ENCODE measurements at places on chromosomes 11 and 22. TPM values are rescaled to one million over a fixed set of nuclear protein-coding genes. Genes with fewer than 3 reads are reported as not detected.
A peak's percentile ranks its signal among the peaks of the same experiment; 100 is the strongest.

Gene CASP4
- 12.1 TPM for total RNA-seq

Gene TSGA10IP
- not detected for total RNA-seq

Gene C22orf31
- total RNA-seq, result not detected

Gene USP2
- total RNA-seq, result 173 TPM

Gene OR52I1
- total RNA-seq, result not detected

Gene TEX54
- not detected for total RNA-seq

Gene TYMP
- 12.7 TPM for total RNA-seq

Gene ZP1
- total RNA-seq, result not detected

Gene SOX6
- total RNA-seq, result 16.9 TPM

Gene OR52I2
- not detected for total RNA-seq

Gene ZNF280B
- total RNA-seq, result 0.62 TPM

DNA sequence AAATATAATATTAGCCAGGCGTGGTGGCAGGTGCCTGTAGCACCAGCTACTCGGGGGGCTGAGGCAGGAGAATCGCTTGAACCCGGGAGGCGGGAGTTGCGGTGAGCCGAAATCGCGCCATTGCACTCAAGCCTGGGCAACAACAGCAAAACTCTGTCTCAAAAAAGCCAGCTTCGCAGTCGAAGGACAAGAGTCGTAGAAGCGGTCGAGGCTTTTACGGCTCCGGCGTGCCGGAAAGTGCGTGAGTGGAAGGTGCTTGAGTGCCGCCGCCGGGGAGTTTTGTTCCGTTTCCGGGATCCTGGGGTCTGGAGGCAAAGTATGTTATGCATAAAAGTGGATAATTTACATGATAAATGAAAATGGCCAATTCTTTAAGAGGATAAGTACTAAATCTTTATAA is 43.6 kb downstream of the SYN3 start:
- DNase-seq, result no peak

DNA sequence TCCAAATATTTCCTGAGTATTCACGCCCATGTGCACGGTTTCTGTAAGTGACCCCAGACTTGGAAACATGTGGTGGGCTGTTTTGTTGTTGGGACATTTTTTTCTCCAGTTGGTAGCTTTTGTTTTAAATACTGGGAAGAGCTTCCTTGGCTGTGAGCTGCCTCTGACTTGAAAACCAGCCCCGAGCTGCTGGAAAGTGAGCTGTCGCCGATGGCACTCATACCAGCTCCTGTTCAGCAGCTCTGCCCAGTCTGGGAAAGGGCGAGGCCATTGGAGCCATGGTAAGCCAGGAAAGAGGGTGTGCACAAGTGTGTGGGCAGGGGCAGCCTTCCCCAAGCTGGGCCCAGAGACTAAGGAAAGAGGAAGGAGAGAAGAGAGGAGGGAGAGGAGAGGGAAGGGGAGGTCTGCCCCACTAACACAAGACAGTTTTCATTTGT is 3.2 kb upstream of the FLI1 start:
- peak; percentile 38 for DNase-seq

DNA sequence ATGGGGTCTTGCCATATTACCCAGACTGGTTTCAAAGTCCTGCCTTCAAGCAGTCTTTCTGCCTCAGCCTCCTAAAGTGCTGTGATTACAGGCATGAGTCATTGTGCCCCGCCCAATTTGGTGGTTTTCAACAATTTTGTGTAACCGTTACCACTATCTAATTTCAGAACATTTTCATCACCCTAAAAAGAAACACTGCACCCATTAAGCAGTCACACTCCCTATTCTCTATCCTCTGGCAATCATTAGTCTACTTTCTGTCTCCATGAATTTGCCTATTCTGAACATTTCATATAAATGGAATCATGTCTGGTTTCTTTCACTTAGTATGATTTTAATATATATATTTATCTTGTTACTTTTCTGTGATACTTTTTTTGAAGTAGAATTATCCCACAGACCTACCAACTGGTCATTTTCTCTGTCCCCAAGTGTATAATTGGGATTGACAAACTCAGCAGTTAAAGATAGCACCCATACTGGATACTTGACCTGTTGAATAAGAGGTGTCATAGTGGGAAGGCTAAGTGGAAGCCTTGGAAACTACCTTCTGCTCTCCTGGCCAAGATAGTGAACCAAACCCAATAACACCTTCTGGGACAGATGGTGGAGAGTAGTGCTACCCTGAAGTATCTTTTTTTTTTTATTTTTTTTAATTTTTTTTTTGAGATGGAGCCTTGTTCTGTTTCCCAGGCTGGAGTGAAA is 64.8 kb downstream of the STIM1 start:
- DNase-seq, result no peak

DNA sequence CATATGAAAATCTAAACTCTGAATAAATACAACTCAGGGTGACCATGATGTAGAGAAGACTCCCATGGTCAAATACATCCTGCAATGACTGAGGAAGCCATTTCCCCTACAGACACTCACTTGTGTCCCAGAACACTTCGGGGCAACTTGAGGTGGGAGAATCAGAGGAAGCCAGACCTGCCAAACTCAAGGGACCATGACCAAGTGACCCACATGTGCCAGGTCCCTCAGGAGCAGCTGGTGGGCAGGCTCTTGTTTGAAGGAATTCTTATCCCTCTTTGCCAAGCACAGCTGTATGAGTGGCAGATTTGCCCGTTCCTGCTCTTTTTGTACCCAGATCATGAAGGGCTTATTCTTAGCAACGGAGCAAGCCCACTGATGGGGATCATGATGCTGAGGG is 17.8 kb downstream of the SPATA19 start:
- DNase-seq, result no peak

- no peak for DNase-seq
Measured at GRCh38 chr11:65503949-65504673, 5.3 kb downstream of the MALAT1 start.

DNA sequence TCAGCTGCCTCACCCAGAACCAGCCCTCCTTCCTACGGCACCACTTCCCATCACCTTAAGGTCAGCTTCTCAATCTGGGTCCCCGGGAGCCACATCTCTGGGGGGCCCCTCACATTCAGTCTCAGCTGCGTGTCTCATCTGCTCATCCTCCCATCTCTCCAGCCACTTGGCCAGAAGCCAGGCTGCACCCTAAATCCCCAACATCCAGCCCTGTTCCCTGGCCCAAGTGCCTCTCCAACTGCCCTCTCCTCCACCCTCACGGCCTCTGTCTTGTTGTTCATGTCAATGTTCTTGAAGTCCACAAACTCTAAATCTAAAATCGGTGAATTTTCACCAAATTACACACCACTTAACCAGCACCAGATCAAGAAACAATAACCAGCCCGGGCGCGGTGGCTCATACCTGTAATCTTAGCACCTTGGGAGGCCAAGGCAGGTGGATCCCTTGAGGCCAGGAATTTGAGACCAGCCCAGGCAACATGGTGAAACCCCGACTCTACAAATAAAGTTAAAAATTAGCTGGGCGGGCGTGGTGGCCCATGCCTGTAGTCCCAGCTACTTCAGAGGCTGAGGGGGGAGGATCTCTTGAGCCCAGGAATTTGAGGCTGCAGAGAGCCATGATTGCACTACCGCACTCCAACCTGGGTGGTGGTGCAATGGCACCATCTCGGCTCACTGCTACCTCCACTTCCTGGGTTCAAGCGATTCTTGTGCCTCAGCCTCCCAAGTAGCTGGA is 33.7 kb downstream of the A4GALT start:
- DNase-seq, result peak; percentile 36

- DNase-seq, result no peak
Measured at GRCh38 chr11:763549-764321, 13.6 kb downstream of the GATD1 start.

DNA sequence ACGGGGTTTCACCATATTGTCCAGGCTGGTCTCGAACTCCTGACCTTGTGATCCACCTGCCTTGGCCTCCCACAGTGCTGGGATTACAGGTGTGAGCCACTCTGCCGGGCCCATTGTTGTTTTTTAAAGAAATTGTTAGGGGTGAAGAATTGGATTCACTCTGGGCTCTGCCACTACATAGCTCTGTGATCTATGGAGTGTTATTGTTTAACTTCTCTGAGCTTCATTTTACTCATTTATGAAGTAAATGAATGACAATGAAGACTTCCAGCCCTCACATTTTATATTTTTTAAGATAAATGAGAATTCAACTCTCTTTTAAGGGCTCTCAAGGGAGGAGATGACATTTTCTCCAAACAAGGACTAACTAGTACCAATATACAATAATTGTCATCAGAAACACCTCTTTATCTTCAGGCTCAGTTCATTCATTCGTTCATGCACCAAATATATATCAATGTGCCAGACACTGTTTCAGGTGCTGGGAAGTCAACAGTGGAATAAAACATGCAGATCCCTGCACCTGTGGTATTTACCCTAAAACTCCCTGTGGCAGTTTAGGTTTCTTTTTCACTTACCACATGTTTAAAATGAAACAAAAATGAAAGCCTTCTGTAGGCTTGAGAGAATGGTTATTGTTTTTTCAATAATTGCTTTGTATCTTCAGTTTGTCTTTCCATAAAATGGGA is 23.5 kb upstream of the GRAMD1B start:
- DNase-seq, result no peak

DNA sequence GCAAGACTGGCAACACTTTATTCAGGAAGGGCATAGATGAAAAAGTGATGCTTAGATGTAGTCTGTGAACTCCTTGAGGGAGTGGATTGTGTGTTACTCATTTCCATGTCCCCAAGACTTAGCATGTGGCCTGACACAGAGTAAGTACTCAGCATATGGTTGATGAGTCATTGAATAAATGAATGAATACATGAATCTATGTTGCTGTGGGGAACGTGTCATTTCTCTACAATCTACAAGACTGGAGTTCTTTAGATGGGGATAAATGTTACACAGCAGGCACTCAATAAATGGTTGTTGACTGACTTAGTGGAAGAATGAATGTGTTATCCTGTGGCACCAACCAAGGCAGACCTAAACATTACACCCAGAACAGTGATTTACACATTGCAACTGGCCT is 17.9 kb downstream of the BPIFC start:
- no peak for DNase-seq

- no peak for DNase-seq
Measured at GRCh38 chr11:100682247-100682969, 4.7 kb upstream of the ARHGAP42 start.

- DNase-seq, result no peak
Measured at GRCh38 chr11:44725016-44725685, 1.6 kb upstream of the TSPAN18 start.

- no peak for DNase-seq
Measured at GRCh38 chr22:25410849-25411248, 153.6 kb upstream of the GRK3 start.

DNA sequence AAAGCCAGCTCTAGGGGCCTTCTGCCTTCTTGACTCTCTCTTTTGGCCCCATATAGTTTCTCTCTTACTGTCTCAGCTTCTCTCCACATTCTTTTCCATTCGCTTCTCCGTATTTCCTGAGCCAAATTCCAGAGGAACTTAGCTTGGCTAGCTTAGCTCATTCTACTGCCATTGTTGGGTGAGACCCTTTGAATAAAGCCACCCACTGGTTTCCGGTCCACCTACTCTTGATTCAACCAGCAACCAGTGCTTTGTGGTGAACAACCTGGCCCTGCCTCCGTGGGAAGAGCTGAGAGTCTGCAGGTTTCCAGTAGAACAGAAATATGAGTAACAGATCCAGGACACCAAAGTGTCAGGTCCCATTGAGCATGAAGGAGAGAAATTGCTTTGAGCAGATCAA is 81.3 kb upstream of the ARHGAP20 start:
- no peak for DNase-seq

GRCh38 chr11:94922321-94923003 is 50.9 kb downstream of the CWC15 start:
- DNase-seq, result no peak

DNA sequence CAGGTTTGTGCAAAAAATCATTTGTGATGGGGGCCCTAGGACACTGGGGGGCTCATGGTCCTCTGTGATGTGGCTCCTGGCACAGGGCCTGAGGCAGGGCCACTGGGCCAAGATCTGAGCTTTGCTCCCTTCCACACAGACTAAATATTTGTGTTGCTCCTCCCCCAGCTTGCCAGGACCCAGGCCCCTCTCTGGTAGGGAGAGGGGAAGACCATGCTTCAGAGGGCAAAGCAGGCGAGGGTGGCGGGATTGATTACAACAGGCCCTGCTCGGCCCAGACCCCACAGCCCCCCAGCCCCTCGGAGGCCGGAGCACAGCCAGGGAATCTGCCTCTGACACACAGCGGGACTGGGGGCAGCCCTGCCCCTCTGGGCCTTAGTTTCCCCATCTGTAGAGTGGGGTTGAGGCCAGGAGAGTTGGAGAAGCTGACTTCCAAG is 29.0 kb downstream of the WNT11 start:
- DNase-seq, result no peak

DNA sequence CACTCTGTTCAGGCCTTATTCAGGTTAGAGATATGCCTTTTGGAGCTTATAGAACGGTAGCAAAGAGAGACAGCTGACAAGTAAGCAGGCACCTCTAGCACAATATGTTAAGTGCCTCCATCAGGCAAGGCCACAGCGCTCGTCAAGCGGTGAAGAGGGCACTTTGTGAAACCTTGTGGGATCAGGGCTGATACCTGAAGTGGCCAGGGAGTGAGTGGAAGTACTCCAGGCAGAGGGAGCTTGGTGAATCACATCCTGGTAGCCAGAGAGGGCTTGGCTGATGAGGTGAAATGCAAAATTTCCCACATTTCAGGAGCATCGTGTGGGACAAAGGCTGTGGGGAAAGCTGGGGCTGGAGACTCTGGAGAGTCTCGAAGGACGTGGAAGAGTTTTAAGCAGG is 87.4 kb downstream of the PKNOX2 start:
- DNase-seq, result no peak

DNA sequence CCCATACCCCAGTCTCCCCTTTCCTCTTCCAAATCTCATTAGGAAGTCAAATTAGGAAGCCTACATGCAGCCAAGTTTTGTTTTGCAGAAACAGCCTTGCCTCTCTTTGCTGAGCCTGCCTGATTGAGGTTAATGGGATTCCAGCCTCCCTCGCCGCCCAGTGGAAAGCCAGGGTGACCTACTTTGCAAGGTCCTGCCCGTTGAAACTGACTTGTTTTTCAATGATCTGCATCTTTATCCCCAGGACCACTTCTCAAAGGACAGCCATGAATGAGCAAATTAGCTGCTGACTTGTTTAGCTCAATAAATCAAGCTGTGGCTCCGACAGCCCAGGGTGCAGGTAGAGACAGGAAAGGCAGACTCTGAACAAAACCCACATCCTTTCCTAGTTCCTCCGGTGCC is 110.4 kb downstream of the RRAS2 start:
- peak; percentile 37 for DNase-seq

DNA sequence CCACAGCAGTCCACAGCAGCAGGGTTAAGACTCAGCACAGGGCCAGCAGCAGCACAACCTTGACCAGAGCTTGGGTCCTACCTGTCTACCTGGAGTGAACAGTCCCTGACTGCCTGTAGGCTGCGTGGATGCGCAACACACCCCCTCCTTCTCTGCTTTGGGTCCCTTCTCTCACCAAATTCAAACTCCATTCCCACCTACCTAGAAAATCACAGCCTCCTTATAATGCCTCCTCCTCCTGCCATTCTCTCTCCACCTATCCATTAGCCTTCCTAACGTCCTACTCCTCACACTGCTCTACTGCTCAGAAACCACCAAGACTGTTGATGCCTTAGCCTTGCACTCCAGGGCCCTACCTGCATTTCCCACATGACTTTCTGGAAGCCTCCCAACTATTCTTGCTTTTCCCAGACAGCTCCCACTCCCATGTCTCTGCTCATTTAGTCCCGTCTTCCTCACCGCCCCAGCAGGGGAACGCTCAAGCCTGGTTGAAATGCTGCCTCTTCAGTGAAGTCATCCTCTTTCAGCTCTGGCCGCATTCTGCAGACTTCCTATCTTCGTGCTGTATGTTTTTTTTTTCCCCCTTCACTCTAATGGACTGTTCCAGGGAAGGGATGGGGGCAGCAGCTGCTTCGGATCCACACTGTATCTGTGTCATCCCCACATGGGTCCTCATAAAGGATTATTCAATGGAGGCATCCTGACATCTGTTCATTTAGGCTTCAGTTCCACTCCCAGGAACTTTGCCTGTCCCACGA is 3.3 kb downstream of the IL18BP start:
- DNase-seq, result no peak

All from left ventricle myocardium superior (tissue), 1 donor.